Omental fat pad (tissue), 4 donors: ENCODE measurements at places on chromosomes 1 and 21. TPM values are rescaled to one million over a fixed set of nuclear protein-coding genes. Genes with fewer than 3 reads are reported as not detected.

DNA sequence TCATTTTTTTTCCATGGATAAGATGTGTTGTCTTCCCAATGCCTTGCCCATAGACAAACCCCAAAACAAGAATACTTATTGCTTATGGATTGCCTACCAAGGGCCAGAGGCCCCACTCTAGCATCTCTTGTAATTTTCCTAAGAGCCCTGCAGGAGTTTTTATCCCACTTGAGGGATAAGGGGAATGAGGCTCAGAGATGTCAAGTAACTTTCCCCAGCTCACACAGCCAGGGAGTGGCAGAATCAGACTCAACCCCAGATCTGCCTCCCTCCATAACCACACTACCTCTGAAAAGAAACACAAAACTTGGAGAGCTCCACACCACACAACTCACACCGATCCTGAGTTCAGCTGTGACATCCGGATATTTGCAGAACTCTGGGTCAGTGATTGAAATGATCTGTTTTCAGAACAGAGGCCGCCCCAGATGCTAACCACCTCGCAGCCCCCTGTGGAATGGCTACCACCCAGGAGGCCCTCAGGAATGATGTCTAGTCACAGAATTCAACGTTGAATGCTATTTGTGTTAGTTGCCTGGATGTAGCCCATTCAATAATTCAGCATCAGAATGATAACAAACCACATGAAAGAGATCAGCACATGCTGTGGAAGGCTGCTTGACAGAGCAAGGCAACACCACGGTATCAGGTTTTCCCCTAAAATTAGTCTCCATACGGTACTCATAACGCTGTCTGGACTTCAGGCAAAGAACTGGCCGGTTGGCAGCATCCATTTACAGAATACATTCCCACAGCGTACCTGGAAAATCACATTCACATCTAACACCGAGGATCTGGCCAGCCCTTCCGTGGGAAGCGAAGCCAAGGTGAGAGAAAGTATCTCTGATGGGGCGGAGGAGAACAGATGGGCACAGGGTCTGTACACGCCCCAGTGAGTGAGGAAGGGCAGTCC, 231.9 kb downstream of the TOMM20 start:
- no peak for DNase-seq

GRCh38 chr1:48089356-48089891, 92.2 kb upstream of the TRABD2B start:
- no peak for DNase-seq

DNA sequence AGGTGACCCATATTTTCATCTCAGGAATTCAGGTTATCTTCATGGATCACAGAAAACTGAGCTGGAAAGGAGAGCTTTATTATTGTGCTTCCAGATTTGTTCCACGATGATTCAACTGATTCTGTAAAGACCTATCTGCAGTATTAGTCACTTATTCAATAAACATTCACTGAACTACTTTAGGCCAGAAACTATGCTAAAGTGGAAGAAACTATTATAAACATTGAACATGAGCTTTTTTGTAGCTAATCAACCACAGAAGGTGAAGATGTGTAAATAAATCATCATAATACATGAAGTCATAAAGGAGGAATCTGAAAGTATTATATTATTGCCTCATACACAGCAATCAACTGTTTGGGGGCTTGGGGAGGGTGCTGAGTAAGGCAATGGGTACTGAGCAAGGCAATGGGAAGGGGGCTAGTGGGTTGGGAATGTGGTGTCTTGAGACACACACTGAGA, 30.6 kb upstream of the EXO1 start:
- no peak for DNase-seq

CA6 gene
- not detected for total RNA-seq

LELP1 gene
- total RNA-seq: not detected

IL22RA1 gene
- 0.31 TPM for total RNA-seq

- no peak for DNase-seq
Observed at GRCh38 chr21:41966041-41966833, 12.4 kb upstream of the C2CD2 start.

GRCh38 chr1:77282187-77282865, 507 bp downstream of the AK5 start:
- DNase-seq: no peak

DNA sequence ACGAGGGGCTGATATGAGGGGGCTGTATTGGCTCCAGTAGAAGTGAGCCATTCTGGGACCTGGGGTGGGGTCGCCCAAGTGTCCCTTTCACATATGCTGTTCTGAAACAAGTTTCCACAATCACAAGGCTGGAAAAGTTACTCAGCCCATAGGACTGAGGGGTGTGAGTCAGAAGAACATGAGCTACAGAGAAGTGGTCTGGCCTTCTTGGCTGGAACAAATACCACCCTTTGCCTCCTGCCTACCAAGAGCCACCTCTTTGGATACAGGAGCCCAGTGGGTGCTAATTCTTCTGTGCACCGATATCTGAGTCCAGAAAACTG, 42.4 kb downstream of the MEF2D start:
- no peak for DNase-seq

DNA sequence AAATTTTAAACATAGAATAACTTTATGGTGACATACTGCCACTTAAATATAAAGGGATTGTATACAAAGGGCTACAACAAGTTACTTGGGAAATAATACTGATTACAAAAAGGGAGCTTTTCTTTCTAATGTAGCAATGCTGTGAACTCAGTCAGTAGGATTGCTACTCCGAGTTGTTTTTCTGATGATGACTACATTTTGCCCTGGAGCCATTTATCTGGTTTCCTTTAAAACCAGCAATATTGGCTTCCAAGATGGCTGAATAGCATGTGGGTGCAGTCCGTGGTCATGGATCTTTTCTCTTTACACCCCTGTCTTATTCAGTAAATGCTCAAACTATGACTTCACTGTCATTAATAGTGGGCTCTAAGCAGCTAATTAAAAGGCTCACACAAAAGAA, 92.6 kb upstream of the NEK7 start:
- DNase-seq: no peak

DNA sequence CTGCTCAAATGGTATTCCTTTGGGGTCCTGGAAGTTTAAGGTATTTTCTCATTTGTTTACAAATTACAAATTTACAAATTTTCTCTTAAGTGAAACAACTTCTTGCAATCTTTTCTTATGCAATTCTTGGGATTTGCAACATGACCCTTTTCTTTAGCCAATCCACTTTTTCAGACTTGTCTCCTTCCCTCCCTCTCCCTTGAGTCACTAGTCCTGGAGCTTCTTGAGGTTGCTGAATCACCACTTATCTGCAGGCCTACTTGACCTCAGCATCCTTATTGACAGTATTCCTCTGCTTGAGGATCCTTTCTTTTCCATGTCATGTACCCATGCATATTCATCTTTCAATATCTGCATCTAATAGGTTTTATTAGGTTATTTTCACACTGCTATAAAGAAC, 302.8 kb upstream of the ADAMTS5 start:
- DNase-seq: no peak

DNA sequence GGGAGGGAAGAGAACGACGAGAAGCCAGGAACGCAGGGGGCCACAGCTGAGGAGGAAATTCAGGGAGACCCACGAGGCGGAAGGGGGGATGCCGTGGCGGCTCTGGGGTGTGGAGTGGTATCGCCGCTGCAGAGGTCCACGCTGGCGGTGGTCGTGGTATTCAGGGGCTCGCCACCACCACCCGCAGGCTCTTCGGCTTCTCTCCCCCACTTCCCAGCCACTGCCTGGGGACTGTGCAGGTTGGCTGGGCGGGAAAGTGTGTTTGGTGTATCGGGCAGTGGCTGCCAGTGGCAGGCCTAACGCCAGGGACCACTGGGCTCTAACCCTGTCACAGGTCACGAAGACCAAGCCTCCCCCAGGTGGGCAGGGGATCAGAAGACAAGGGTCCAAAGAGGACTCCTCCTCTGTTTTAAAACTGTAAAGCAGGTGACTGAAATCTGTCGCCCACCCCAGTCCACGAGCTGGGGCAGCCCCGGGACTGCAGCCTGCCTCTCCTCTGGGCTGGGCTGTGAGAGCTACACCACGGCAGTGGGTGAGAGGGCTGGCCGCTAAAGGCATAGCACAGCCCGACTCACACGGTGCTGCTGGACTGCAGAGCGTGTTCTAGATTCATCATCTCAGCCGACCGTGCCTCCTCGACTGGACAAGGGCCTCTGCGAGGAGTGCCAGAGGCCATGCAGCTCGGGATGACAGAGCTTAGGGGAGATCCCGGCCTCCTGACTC, 30.9 kb downstream of the SLC66A1 start:
- DNase-seq: no peak

DNA sequence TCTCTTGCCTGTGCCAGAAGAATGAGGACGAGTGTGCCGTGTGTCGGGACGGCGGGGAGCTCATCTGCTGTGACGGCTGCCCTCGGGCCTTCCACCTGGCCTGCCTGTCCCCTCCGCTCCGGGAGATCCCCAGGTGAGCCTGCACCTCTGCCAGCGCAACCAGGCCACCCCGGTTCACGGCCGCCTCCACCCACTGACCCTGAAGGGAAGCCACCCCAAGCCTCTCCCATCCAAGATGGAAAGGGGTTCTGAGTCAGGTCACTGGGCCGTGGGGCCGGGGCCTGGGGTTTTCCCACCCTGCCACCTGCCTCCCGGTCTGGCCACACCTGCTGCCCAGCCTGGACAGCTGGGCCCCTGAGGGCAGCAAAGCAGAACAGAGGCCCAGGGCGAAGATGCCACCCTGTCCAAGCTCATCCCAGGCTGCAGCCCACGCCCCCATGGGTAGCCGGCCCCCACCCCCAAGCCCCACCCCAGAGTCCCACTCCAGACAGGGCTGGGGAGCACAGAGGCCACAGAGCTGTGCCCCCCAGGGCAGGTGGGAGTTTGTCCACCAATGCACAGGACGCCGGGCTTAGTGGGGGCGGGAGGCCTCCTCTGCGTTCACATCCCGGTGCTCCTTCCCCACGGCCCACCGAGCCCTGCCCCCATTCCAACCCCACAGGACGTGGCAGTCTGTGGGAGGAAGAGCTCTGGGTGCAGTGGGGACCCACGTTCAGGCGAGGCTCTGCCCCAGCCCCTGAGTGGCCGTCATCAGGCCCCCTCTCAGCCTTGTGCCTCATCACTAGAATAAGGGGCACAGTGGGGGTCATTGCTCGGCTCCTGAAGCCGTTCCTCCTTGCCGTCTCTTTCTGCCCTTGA, 5.6 kb downstream of the AIRE start:
- DNase-seq: no peak

SPOCD1 gene
- 0.63 TPM for total RNA-seq

LYST gene
- 27.8 TPM for total RNA-seq

DNA sequence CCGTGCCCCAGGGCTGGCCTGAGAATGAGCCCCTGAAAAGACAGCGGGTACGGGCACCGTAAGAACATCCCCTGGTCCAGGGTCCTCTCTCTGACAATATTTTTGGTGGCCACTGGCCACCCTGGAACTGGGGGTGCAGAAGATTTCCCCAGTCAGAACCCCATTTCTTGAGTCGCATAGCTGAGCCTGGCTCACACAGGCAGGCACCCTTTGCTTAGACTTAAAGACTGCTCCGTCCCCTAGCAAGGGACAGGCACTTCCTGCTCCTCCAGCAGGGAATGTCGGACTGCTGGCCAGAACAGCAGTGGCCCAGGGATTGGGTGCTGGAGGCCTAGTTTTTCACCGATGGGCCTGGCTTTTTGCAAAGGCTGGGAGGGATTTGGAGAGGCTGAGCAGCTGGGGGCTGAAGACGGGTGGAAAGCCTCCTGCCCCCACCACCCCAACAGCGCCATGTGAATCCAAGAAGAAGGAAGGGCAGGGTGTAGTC, 4.3 kb downstream of the OLIG2 start:
- DNase-seq: no peak

DNA sequence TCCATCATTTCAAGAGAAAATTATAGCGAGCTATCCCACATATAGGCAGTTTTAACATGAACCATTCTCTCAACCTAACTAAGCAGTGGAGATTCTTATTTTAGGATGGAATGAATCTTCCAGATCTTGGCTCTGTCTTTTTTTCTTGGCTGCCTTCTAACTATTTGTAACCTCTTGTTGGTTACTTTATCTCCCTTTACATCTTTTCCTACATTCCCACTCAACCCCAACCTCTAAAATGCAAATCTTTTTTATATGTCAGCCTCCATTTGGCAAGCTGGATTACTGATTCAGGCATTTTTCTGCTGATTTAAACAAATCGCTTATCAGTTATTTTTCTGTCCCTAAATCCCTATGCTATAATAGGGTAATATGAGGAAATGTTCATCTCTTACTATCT, 46.9 kb upstream of the LHX8 start:
- DNase-seq: no peak

- DNase-seq: no peak
Observed at GRCh38 chr1:41683681-41684500, 199.4 kb upstream of the EDN2 start.

DNA sequence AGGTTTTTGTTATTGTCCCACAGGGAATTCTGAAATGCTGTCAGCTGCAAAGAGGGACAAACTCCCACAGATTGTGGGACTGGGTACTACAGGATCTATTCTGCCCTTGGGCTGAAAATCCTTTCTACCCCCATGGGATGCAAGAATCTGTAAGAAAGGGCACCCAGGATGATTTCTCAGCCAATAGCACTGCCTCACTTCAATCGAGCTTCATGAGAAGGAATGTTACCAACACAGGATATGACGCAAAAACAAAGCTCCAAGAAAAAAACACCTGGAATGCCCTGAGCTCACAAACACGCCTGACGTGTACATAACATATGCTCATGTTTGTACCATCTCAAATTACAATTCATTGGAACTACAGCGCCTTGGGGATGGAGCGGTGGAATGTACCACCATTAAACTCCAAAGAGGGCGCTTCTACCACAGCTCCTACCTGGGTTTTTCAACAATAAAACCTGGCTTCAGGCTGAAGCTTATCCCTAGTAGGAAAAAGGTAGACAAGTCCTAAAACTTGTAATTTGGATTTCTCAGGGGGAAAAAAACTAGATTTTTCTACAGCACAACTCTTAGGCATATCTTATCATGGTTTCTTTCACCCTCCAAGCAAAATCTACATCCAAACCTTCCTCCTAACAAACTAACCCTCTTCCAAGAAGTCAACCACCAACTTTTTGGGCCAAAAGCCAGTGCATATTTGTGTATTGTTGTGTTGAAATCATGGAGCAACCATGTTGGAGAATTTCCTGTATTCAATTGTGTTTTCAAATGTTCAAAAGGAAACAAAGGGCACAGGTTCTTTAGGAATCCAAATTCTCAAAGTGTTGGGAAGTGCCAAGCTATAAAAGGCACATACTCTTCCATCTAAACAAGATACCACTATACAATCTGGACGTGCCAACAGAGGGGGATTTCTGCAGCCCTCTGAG, 78.9 kb downstream of the TGFBR3 start:
- DNase-seq: no peak
